ENCODE measurements at places on chromosomes 13 and 19.

DNA sequence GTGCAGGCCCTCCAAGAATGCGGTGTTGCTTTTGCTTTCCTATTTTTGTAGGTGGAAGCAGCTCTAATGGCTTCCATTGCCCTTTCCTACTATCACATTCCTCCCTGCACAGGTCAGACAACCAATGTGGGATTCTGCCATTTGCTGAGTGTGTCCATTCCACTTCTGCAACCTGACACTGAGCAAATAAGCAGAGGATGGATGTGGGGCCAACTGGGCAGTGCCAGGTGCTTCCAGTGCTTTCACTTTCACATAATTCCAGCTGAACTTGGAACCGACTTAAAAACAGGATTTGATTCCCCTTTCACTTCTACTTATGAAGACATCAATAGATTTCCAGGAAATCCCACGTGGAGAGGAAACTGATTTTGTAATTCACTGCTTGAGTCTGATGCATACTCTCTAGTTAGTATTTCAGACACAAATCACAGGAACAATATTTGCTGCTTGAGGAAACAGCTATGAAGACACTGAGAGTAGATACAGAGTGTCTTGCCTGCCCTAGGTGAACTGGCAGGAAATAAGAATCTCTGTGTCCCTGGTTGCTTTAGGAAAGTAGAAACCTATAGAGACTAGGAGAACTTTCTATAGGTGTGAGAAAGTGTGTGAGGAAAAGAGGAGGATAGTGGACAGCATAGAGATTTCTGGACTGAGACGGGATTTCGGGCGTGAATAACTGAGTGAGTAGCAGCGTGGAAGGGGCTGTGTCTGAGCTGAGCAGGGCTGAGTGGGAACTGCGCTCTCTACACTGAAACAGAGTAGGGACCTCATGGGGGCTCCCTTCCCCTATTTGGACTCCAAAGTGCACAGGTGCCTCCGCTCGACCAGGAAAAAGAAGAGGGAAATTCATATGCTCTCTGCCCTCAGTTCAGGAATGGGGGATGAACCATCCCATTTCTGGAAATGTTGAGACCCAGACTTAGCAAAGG lies 22.5 kb downstream of the LGALS16 start:
- no peak for DNase-seq

DNA sequence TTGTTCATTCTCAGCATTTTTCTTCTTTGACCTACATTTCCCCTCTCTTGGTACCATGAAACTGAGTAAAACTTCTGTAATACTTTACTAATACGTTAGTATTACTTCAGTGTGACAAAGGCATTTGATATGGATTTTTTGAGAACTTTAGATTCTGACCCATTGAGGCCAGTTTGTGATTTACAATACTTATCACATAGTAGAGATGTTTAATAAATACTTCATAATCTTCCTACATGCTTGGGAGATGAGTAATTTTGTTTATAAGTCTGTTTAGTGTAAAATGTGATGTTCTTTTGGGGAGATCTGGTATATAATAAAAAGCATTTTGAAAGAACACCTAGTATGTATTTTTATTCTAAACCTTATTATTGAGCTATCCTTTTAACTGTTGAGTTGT lies 29.7 kb downstream of the GTF2F2 start:
- peak; percentile 45 for DNase-seq

- no peak for DNase-seq
These were observed at the start of gene PLK5 for GRCh38 chr19:1523412-1524286. TSS of gene PLK5 (plus strand) at chr19:1524077. CDS start at chr19:1526997, 2,920 bp downstream.

- no peak for DNase-seq
These were observed 1528.0 kb downstream of the SLITRK5 start for GRCh38 chr13:89199138-89199537.

DNA sequence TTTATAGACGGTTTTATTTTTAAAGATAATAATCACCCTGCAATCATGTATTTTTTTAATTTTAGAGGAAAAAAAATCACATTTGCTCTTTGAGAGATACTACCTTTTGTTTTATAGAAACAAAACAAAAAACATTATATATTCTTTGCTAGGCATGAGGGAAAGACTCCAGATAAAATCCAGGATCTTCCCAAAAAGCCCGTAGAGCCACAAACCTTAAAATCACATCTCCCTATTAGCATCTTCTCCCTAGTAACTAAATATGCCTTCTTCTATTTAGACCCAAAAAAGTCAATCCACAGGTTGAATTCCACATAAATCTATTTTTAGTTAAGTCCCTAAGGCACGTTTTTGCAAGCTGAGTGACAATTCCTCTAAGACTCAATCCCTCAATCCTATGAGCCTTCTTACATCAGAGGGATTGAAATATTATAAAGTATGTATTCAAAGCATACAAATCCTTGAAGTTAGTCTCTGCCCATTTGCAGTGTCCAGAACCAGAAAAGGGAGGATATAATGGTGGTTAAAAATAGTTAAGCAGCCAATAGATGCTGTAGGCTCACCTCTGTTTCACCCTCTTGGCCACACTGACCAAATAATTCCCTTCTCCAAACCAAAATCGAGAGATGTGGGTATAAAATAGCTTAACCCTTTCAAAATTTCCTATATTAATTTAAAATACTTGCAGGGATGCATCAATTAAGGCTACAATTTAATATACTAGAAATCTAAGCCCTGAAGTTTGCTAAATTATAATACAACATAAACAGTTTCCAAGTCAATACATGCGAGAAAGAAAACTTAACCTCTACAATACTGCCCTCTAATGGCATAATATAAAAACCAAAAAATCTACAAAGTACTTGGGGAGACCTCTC lies 64.0 kb downstream of the SERP2 start:
- DNase-seq = no peak

- DNase-seq = no peak
These were observed at the start of gene LMTK3 for GRCh38 chr19:48511800-48512503. TSS of gene LMTK3 (minus strand) at chr19:48511835. CDS start at chr19:48511576, 259 bp downstream.

- no peak for DNase-seq
These were observed 930.5 kb upstream of the SLITRK1 start for GRCh38 chr13:84812789-84813188.

DNA sequence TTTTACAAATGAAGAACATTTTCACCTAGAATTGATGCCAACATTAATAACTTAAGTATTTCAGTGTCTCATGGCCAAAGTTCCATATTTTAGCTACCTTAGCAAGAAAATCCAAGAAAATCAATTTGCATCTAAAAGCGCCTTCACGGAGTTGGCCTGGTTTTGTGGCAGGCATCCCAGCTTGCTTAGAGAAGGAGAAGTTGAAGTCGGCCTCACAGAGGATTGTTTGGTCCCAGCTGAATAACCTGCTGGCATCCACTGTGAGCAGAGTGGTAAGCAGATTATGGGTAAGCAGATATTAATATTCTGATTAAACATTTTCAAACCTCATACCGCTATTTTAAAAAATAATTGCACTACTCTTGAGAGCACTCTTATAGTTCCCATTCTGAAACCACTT lies 62.3 kb upstream of the STARD13 start:
- DNase-seq = no peak

- DNase-seq = no peak
These were observed 69.4 kb downstream of the CYSLTR2 start for GRCh38 chr13:48723168-48723567.

GRCh38 chr13:23965346-23965745 lies 68.0 kb upstream of the C1QTNF9B start:
- no peak for DNase-seq

DNA sequence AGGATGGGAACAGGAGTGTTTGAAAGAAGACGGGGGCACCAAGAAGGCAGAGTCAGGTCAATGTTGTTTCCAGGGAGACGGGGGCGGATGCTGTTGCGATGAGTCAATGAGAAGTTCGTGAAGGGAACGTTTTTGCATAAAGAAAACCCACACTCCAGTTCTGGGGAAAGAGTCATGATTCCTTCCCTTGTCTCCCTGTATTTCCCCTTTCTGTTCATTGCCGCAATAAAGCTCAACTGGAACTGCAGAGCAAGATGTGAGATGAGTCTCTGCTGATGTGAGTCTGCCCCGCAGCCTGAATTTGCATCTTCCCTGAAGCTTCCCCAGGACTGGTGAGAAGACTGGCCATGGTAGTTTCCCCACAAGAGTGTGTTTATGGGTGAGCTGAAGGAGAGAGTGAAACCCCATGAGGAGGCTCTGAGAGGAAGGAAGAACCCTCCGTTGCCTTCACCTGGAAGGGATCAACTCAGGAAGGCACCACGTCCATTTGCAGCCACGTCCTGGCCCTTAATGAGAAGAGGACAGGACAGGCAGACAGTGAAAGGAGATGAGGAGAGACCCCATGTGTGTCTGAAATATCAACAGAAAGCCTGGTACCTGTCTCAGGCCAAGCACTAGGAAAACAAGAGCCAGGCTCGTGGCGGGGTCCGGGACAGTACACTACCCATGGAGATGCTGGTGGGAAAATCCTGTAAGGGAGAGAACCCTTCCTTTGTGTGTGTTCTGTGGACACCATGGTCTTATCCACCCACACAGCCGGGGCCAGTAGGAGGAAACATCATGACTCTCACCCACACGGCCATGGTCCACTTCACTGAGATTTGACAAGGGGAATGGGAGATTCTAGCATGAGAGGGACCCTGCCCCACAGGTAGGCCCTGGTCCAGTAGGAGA lies 13.7 kb downstream of the LILRA1 start:
- no peak for DNase-seq

GRCh38 chr13:85521657-85522056 lies 277.6 kb downstream of the SLITRK6 start:
- no peak for DNase-seq

DNA sequence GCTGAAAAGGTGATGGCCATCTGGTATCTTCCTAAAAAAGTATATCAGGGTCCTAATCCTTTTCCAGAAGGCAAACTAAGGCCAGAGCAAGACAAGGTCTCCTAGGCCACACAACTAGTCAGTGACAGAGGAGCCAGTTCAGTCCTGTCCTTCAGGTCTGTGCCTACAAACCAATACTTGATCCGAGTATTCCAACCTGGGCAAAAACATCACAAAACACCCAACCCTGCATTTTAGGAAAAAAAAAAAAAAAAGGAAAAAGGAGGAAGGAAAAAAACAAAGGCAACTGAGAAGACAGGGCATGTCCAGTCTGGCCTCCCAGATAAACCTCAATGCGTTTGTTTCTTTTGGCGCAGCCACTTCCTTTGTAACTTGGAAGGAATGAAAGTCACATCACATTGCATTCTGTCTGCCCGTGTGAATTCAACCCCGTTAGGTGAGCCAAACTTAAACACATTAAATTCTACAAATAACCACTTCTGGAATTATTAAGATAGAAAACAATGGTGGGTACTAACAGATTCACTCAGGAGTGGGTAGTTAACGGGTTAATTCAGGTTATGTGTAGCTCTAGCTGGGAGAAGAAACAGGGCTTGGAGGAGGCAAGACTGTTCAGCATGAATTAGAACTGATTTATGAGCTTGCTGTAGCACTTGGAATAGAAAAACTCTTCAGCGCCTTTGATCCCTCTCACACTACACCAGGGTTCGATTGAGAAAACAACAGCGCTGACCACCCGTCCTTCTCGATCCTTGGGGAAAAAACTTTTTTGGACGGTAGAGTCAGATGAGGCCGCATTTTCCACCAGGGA lies 43.0 kb upstream of the HNRNPA1L2 start:
- no peak for DNase-seq

DNA sequence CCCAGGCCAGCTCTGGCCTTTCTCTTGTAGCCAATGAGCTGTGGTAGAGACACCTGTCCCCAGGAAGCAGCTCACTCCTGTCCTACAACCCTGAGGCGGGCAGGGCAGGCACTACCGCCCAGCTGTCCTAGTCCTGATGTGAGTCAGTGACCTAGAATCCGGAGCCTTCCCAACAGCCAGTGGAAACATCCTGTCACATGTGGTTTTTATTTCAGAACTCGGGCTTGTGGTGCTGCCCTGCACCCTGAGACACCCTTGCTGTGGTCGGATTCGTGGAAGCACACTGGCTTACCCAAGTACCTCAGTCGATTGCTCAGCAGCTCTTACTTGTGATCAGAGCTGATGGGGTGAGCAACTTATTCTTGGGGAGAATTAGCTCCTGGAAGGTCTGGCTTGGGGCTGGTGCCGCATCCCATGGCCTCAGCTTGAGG lies 83.6 kb upstream of the ARHGEF7 start:
- no peak for DNase-seq

DNA sequence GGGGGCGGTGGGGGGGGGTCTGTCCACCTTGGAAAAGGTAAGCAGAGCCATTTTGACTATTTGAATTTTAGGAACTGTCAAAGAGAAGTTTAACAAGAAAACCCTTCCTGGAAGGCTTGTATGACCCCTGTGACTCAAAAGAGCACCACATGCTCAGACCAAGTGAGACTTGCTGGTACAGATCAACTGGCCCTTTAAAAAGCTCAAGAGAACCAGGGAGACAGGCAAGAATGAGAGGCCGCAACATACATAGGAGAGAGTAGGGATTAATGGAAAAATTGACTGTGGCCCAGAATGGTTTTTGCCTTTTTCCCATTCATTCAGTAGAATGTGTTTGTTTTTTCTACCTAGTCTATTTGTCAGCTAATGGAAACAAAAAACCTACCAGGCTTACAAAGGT lies 26.2 kb upstream of the ATP8A2 start:
- no peak for DNase-seq

DNA sequence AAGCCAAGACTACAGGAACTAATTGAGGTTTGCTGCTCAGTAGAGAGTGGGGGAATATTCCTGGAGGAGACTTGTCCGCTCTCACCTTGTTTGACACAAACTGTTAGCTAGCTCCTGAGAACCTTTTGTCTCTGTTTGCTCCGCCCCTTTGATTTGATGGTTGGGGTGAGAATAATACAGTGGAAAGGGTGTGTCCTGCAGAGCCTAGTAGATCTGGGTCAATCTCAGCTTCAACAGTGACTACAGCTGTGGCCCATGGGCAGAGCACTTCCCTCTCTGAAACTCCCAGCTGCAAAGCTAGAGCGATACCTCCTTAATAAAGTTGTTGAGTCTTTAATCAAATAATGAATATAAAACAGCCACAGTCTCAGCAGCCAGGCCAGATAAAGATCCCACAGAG lies 576.7 kb downstream of the DIAPH3 start:
- DNase-seq = no peak

DNA sequence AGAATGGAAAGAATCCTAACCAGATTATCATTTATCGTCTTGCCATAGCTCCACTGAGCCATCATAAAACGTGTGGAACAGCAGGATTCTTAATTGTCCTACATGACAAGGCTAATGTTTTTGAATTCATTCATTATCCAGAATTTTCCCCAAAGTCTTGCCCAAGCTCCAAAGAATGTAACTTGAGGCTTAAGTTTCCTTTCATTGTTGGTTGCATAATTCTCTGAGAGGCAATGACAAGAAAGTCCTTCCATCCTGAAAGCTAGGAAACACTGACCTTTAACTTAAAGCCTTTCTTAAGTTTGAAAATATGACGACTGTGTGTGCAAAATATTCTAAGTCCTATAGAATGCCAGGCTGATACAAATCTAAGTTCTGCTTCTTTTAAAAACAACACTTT lies 546.1 kb downstream of the SUCLA2 start:
- no peak for DNase-seq

Measured in COLO829 (cell line).